ENCODE measurements at places on chromosomes 3 and 15.

DNA sequence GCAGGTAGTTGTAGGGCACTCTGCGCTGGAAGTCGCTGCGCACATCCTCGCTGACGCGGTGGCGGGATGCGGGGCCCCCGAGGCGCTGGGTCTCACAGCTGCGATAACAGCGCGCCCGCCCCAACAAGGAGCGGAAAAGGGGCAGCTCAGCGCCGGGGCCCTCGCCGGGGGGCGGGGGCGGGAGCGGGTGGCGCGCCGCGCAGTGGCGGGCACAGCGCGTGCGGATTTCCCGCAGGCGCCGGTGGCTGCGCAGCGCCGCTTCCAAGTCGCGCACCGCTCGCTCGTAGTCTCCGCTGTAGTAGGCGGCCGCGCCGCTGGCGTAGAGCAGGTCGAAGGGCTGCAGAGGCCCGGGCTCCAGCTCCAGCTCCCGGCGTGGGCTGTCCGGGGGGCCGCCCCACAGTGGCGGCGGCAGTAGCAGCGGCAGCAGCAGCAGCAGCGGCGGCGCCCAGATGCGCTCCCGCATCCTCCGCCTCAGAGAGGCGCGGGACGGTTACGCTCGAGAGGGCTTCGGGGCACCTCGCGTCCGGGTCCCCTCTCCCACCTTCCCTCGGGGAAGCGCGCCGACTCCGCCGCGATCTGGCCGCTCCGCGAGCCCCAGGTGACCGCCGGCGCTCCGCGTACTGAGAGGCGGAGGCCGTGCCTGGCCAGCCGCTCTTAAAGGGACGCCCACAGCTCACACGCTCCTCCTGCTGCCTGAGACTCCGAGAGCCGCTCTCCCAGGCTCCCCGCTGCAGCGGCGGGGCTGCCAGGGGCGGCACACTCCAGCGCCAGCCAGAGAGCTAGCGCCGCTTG is at the start of gene P3H2:
Gene P3H2 (minus strand): TSS at position 629 of the 792 bp plus-strand sequence. CDS start 166 bp downstream, at position 463.
- DNase-seq = peak; percentile 22

DNA sequence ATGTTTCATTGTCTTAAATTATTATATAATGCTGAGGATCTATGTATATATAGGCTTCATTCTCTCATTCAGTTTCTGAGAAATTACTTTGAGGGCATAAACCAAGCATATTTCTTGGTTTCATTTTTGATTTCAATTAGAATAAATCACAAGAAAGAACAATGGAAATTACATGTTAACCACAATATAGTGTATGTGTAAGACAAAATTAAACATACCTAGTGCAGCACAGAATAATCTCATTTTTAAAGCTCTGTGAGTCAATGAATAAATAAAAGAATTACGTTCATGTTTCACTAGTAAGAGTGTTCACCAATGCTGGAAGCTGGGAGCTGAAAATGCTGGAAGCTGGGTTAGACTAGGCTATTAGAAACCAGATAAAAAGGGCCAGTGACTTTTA is 72.8 kb downstream of the UBE3A start:
- no peak for DNase-seq

- no peak for DNase-seq
Measured at GRCh38 chr3:41317718-41318117, 118.4 kb downstream of the CTNNB1 start.

- DNase-seq = peak; percentile 16
Measured at GRCh38 chr3:133040696-133041523, 2.7 kb downstream of the TMEM108 start.

DNA sequence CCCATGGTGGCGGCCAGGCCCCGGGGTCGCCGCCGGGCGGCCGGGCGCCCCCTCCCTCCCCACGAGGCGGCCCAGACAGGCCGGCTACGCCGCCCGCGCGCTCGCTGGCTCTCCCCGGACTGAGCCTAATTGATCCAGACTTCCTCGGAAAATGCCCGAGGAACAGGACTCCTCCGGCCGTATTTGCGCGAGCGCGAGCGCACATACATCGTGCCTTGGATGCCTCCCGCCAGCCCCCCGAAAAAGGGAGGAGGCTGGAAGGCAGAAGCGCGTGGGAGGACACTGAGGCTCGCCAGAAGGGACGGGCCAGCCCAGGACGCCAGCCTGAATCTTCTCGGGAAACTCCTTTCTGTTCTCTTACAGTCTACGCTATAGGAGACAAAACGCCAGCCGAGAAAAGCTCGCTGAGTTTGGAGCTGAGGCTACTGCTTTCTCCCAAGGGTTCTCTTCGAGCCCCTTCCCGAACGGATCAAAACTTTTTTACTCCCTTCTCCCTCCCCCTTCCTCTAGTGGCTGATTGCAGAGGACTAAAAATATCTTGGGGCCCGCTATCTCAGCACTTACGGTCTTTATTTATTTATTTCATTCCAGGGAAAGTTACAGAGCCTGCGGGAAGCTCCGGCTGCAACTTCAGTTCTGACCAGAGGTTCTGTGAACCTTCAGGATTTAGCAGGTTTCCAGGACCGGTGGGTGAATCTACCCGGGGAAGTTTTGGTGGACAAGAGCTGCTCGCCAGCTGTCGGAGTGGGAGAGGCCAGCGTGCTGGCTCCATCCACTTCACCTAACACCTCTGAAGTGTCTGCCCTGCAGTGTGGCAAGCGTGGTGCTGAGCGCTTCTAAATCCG is at the start of gene PDZRN3:
Gene PDZRN3 (minus strand): TSS at position 121 of the 845 bp plus-strand sequence.
- no peak for DNase-seq

Data from thoracic aorta (tissue), 2 donors.